Endothelial cell (in vitro differentiated cells): ENCODE measurements at places on chromosomes 3 and 15.
A peak's percentile ranks its signal among the peaks of the same experiment; 100 is the strongest.

- DNase-seq: peak; percentile 95
Observed at GRCh38 chr3:195271410-195272243, 668 bp upstream of the XXYLT1 start.

DNA sequence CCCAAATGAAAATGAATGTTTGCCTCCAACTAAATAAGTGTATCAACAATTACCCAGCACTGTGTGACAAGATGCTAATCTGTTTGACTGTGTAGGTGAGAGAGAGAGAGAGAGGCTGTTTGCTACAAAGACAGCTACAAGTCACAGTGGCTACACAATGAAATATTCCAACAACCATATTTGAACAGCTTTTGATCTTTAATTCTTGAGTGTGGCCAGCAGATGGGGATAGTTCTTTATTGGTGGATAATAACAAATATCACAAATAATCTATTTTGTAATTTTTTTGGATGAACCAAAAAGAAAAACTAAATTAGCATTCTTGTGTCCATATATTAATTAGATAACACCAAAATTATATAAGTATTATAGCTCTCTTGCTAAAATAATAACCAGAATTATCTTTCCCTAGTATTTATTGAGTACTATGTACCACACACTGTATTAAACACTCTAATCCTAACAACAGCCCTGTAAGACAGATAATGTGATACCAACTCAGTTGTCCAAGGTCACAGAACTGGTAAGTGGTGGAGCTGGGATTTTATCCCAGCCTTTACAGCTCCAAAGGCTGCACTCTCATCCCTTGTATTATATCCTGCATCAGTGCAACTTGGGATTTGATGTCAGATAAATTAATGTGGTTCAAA lies 61.9 kb upstream of the C3orf80 start:
- DNase-seq: no peak

GRCh38 chr15:85717212-85717611 lies 77.5 kb downstream of the KLHL25 start:
- DNase-seq: no peak

DNA sequence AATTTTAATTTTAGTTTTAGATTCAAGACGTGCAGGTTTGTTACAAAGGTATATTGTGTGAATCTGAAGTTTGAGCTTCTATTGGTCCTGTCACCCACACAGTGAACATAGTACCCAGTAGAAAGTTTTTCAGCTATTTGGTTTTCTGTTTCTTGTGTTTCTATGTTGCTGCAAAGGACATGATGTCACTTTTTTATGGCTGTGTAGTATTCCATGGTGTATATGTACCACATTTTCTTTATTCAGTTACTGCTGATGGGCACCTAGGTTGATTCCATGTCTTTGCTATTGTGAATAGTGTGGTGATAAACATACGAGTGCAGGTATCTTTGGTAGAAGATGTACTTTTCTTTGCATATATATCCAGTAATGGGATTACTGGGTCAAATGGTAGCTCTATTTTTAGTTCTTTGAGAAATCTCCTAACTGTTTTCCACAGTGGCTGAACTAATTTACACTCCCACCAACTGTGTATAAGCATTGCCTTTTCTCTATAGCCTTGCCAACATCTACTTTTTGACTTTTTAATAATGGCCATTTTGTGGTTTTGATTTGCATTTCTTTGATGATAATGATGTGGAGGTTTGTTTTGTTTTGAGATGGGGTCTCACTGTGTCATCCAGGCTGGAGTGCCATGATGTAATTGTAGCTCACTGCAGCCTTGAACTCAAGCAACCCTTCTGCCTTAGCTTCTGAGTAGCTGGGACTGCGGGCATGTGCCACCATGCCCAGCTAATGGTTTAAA lies 43.9 kb downstream of the LIMD1 start:
- no peak for DNase-seq

GRCh38 chr3:177928172-177928873 lies 607.9 kb upstream of the KCNMB2 start:
- DNase-seq: no peak

DNA sequence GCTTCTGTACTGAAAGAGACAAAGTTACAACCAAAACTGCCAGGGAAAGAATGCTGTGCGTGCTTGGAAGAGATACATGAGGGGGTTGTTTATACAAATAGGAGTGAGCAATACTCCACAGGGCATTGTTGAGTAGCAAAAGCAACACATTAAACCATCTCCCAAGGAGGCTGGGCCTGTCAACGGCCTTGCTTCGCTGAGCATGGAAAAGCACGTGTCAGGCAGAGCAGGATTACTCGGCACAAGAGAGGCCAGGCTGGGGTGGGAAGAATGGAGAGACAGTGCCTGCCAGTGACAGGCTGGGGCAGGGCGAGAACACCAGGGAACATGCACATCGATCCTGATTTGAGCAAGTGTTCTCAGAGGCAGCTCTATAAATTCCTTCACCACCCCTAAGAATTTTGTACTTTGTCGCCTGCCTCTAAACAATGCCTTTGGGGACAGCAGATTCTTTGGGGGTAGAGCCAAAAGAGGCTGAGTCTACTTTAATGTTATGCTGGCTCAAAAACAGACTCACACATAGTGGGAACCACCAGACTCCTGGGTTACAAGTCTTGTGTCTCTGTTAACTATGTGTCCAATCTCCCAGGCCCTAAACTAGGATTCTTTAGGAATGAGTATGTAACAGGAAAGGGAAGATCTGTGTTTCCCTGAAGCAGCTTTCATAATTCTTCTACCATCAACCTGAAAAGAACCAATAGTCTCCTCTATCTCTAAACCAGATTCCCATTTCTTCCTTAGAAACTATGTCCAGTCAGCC lies 67.2 kb downstream of the LIPC start:
- DNase-seq: no peak

- DNase-seq: no peak
Observed at GRCh38 chr3:113684271-113684819, 12.1 kb downstream of the USF3 start.

- DNase-seq: no peak
Observed at GRCh38 chr3:123774474-123774873, 109.7 kb downstream of the MYLK start.

DNA sequence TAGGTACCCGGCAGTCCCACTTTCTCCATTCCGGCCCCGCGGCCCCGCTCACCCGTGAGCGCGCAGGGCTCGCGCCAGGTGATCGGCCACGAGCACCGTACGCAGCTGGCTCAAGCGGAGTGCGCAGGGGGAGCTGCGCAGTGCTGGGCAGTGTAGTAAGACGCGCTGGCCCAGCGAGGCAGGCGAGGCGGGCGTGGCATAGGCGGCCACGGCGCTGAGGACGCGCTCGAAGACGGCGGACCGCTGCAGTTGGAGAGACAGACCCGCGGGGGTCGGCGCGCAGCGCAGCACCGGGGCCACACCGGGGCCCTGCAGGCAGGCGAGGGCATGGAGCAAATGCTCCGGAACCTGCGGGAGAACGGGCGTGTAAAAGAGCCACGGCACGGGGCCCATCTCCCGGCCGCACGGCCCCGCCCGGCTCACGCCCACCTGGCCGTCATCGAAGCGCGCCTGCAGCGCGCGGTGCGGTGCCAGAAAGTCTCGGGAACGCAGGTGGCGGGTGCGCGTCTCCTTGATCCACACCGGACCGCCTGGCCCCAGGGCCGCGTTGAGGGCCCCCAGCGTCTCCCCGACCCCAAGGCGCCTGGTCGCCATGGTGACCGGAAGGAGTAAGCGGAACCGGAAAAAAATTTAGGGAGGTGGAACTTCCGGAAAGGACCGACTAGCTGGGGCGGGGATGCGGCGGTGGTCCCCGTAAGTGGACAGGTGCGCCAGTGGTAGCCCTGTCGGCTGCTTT lies at the start of gene DALRD3:
TSS of gene DALRD3 (minus strand) at position 610 of the 736 bp plus-strand sequence. CDS start at position 594, 16 bp downstream.
- peak; percentile 54 for DNase-seq

- DNase-seq: no peak
Observed at GRCh38 chr3:43302116-43302880, 16.0 kb downstream of the SNRK start.

DNA sequence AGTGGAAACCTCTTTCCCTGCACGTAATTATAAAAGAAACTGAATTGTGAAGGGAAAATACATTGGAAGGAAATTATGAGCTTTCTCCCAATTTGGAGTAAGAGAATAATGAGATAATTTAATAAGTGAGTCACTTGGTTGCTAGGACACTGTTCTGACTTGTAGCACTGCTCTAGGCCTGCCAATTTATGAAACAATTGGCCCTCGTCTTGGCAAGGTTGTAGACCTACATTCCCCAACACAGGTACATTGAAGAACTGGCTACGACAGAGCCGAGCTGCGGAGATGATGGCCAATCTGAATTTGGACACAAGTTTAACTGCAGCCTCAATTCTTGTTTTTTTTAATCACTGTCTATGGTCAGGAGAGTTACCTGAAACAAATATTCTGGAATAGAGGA lies 674.1 kb downstream of the MECOM start:
- no peak for DNase-seq

GRCh38 chr3:180855364-180855763 lies 57.1 kb upstream of the FXR1 start:
- DNase-seq: no peak

DNA sequence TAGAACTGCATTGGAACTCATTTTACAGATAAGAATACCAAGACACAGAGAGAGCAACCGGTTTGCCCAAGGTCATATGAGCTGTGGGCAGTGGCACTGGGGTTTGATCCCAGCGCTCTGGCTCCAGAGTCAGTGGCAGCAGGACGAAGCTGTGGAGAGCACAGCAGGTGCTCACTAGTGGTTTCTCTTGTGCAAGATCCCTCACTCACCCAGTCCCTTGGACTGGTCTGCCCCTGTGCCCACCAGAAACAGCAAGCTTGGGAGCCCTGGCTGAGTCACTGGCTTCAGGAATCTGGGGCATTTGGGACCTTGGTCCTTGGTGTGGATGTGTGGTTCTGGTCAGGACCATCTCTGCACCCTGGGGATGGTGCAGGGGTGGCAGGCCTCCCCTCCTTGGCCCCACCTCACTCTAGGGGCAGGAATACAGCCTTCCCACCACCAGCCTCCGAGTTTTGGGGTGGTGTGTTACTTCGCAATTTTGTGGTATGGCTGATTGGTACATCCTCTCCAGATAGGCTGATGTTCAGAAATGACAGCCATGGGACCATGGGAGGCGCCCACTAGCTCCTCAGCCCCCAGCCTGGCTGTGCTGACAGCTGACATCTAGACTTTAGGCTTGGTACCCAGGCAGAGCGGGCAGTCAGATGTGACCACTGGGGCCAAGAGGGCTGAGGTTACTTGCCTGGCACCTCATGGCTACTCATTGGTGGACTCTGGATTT lies 104.6 kb downstream of the LSM3 start:
- DNase-seq: no peak

GRCh38 chr3:51585197-51585596 lies 46.7 kb downstream of the RAD54L2 start:
- no peak for DNase-seq

- no peak for DNase-seq
Observed at GRCh38 chr15:37823601-37824275, 110.7 kb upstream of the TMCO5A start.

DNA sequence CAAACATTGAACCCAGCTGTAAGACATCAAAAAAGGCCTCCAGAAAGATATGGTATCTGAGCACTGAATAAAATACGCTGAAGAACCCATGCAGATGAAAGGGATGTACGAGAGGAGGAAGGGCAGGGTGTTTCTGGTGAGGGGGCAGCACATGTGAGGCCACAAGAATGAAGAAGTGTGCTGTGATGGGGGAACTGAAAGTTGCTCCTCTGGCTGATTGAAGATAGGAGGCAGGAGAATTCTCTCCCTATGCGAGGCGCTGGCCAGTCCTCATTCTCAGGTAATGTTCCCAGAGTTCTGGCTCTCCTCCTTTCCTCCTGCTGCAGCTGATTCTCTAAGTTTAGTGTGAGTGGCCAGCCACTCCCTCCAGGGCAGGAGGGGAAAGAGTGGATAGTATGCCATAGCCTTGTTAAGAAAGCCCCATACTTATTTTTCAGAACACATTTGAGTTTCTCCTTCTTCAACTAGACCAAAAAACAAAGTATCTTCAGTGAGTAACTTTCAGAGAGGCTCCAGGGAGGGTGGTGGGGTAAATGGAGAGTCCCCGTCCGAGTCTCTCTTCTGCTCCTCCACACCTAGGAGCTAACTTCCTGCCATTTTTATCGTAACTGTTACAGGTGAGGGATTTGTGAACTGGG lies 26.9 kb upstream of the MYO1E start:
- DNase-seq: no peak

- DNase-seq: no peak
Observed at GRCh38 chr3:63135367-63135766, 142.7 kb upstream of the SYNPR start.

DNA sequence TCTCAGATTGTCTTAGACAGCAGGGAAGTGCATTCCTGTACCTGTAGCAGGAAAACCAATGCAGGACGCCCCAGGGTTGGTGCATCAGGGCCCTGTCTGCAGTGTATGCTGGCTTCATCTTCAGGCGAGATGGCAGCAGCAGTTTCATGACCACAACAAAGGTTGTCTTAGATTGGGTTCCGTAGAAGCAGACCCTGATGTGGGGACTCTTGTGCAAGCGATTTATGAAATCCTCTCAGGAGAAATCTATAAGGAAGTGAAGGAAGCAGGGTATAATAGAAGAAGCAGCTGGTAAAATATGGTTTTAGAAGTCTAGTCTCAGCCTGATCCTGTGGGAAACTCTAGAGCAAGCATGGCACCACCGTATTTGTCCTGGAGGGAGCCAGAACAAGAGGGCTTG lies 25.0 kb downstream of the DNAH1 start:
- no peak for DNase-seq

DNA sequence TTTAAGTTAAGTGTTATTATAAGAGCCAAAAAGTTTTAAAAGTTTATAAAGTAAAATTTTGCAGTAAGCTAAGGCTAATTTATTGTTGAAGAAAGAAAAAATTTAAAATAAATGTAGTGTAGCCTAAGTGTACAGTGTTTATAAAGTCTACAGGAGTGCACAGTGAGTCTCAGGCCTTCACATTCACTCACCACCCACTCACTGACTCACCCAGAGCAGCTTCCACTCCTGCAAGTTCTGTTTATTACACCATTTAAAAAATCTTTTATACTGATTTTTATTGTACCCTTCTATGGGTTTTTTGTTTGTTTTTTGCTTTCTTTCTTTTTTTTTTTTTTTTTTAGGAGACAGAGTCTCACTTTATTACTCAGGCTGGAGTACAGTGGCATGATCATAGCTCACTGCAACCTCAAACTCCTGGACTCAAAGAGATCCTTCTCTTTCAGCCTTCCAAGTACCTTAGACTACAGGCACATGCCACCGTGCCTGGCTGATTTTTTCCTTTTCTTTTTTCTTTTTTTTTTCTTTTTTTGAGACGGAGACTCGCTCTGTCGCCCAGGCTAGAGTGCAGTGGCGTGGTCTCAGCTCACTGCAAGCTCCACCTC lies 25.9 kb downstream of the CSTA start:
- DNase-seq: no peak

- no peak for DNase-seq
Observed at GRCh38 chr3:86986671-86987420, 4.1 kb downstream of the VGLL3 start.

GRCh38 chr3:79410617-79411016 lies 357.2 kb downstream of the ROBO1 start:
- DNase-seq: no peak

GRCh38 chr15:90046911-90047392 lies 45.8 kb downstream of the ZNF710 start:
- DNase-seq: no peak
